Calu3 (cell line): ENCODE measurements at places on chromosomes 7 and 10.

DNA sequence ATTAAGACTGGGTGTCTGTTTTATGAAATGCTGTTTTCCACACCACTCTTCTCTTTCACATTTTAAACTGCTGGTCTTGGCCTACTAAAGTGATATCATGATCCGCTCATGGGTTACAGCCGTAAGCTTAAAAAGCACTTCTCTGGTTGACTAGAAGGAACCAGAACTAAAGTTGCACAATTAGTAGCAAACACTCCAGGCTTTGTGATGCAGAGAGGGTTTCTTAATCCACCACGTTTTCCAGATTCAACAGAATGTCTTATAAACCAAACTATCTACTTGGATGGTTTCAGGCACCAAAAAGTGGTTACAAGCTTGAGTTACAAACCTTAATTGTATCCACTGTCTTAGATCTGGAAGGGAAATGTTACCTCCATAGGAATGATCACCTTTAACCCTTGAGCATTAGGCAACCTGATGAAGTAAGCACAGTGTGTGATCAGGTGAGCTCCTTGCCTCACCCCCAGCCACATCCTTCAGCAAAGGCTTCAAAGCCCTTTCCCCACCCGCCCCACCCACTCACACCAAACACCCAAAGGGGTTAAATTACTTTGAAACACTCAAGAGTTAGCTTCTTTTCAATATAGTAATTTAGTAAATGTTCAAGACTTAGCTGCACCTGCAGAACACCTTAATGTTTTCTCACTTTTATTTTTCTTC, 3.5 kb downstream of the ELMO1 start:
- no peak for DNase-seq

GRCh38 chr10:104288355-104288754, 19.4 kb downstream of the GSTO2 start:
- DNase-seq: no peak

DNA sequence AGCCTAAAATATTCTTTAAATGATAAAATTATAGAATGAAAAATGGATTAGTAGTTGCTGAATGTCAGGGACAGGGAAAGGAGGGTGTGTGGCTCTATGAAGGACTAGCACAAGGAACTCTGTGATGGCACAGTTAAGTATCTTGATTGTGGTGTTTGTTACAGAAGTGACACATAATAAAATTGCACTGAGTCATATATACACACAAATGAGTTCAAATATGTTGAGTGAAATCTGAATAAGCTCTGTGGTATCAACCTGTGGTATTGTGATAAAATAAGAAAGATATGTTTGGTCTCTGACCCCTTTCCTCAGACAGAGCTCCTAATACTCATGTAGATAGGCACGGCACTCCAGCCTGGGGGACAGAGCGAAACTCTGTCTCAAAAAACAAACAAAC, 181.5 kb upstream of the TRIM24 start:
- no peak for DNase-seq

GRCh38 chr10:58901092-58901646, 275.3 kb upstream of the PHYHIPL start:
- DNase-seq: no peak

GRCh38 chr7:780081-780480, 52.2 kb upstream of the SUN1 start:
- DNase-seq: no peak

DNA sequence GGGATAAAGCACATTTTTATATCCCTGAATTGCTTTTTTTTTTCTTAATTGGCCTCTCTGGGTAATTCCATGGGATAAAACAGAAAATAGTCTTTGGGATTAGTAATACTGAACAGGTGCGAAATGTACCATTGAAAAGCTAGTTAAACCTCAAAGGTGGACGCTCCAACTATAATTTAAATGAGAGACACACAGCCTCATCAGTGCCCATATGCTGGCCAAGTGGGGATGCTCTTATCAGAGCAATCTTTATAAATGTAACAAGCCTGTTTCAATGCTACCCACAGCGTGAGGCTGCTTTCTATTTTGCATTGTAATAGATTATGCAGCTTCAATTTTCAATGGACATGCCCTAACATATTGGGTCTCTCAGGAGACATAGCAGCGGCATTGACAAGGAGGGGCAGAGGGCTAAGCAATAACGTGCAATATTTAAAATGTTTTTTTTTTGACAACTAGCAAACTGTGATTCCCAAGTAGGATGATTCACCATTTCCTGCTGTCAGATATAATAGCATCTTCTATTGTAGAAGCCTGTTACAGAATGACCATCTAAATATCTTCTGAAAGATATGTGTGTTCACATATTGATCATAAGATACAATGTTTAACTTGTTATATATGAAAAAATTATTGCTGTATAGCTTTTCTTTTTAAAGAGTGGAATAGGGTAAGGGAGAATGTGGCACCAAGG, 91.3 kb upstream of the BET1 start:
- DNase-seq: no peak

- no peak for DNase-seq
Measured at GRCh38 chr7:94170836-94171235, 166.7 kb upstream of the BET1 start.

GRCh38 chr10:131277278-131277677, 34.2 kb downstream of the TCERG1L start:
- no peak for DNase-seq

DNA sequence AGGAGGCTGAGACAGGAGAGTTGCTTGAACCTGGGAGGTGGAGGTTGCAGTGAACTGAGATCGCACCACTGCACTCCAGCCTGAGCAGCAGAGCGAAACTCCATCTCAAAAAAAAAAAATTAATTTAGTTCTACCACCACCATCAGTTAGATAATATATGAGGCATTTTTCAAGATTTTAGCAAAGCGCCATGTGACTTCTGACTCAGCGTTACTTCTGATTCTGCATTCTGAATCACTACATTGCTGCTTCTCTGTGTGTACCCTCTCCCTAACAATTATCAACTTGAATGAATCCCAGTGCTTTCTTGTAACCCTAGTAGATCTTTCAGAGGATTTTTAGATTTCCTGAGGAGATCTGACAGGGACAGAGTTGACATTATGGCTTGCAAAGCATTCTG, 176.8 kb upstream of the SORCS1 start:
- DNase-seq: no peak

DNA sequence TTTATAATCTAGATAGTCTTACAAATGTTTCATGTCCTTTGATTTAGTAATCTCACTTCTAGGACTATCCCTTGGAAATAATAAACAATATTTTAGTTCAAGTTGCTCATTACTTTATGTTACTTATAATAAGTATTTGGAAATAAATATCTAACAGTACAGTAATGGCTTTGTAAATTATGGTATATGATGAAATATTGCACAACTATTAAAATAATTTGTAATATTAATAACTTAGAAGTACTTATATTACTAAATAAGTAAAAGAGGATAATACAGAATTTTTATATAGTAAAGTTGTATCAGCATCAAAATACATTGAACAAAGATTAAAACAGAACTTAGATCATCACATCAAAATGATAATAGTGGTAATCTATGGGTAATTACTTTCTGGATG, 41.1 kb downstream of the SP4 start:
- DNase-seq: no peak

DNA sequence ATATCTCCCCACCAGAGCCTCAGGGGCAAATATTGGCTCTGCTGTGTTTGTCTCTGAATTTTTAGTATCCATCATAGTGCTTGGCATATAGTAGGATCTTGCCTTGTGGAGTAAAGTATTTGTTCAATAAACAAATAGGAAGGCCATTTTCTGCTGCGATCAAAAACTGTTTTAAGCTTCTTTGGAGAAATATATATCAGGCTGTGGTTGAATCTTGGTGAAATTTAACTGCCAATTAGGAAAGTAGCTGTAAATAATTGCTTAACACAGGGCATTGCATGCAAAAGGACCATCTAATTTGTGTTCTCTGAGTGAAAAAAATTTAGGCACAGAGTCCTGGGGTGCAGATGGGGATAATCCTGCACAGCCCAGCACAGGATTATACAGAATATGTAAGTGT, 15.1 kb downstream of the VCL start:
- no peak for DNase-seq

GRCh38 chr10:101308051-101308450, 45.9 kb upstream of the BTRC start:
- DNase-seq: no peak

DNA sequence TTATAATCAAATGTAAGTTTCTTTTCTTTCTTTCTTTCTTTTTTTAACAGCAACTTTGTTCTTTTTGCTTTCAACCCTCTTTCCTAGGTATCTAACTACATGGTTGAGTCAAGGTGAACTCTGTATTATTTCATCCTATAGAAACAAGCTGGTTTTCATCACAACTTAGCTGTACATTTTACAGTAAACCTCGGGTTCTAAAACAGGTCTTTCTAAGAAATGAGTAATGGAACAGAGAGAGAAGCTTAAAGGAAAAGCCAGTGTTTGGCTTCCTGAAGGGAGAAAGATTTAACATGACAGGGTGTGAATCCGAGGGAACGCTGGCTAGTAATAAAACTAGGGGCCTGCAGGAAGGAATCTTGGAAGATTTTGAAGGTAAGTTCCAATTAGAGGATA, 143.4 kb upstream of the ITGB1 start:
- DNase-seq: no peak

DNA sequence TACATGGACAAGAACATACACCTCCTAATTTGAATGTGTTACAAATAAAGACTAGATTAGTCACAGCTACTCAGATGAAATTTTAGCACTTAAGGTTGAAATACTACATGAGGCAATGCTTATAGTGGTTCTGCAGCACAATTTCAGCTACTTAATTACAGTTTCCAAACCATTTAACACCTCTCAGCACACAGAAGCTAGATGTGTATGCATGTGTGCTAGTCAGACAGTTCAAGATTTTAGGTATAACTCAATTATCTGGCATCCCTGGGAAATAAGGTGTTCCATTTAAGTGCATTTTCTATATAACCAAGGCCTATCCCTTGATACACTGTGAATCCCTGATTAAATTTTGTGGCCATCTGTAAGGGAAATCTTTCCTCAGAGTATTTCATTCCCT, 141.8 kb downstream of the CHCHD3 start:
- no peak for DNase-seq

DNA sequence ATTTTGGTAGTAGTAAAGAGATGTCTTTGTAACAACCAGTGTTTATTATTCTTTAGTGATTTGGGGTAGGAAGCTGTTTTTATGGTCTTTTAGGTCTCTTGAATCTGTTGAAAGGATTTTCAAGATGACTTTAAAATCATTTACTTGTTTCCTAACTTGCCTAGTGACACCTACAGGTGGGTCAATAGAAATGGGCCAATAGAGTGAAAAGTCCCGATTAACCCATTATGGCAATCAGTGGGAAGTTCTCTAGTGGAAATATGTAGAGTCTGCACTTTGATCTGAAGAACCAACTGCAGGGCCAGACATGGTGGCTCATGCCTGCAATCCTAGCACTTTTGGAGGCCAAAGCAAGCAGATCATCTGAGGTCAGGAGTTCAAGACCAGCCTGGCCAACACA, 374.7 kb upstream of the BMPER start:
- no peak for DNase-seq

DNA sequence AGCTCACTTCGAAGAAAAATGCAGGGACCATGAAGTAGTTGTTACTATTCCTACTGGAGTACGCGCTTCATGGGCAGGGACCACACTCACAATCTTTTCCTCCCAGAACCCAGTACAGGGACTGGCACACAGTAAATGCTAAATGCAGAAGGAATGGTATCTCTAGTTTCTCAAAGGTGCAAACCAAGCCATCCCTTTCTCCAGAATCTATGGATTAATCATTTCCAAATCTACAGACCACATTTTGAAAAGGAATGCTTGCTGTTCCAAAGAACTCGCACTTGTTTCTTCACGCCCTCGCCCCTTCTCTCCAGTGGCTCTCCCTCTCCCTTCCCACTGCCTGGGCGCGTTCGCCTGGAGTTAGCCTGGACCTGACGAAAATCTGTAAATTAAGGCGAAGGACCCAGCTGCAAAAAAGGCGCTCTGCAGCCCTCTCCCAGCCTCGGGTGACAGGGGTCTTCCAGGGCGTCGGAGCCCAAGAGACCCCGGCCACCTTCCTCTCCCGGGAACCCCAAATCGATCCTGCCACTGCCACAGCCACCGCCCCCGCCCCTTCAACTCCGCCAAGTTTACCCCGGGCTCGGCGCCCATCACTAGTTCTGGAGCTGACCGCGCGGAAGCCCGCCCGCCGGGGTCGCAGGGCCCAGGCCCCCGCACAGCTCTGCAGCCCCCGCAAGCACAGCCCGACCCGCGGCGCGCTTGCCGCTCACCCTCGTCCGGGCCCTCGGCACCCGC, 527 bp downstream of the PDIA4 start:
- no peak for DNase-seq

DNA sequence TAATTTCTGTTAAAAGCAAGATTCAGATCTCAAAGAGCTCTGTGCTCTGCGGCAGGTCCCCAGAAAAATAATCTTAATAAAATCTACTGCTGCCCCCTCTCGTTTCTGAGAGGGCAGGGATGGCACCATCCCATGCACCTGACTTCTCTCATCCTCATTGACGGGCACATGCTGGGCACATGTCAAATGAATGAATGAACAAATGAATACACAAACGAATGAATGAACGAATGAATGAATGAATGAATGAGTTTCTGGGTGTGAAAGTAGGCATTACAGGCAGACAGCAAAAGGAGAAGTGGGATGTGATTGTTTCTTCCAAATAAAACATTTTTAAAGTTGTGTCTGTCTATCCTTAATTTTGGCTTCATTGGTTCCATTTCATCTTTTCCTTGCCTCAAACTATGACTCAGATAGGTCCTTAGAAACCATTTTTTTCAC, 398.1 kb upstream of the PRKCQ start:
- no peak for DNase-seq

DNA sequence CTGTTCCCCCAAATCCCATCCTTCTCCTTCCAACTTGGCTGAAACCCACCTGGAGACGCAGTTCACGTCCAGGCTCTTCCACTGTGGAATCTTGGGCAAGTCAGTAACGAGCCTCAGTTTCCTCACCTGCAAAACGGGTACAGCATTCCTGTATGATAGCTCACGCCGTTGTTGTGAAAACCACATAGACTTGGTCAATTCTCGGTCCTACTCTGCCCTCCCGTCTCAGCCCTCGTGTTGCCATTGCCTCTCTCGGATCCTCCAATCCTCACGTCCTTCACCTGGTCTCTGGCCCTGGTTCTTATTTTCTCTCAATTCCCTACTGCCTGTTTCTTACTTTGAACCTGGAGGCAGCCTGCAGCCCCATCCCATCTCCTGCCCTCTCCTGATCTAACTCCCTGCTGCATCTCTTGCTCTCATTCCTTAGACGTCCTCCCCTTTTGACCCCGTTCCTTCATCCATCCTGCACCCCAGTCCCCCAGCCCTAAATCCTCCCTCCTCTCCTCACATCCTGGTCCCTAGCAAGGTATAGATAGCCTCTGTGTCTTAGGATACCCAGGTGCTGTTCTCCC, 2.0 kb upstream of the MUC12 start:
- no peak for DNase-seq

DNA sequence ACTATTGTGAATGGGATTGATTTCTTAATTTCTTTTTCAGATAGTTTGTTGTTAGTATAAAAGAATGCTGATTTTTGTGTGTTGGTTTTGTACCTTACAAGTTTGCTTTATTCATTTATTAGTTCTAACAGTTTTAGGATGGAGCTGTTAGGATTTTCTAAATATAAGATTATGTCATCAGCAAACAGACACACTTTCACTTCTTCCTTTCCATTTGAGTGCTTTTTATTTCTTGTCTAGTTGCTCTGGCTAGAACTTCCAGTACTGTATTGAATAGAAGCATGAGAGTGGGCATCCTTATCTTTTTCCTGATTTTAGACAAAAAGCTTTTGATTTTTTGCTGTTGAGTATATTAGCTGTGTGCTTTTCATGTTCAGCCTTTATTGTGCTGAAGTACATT, 81.5 kb downstream of the DNAH11 start:
- no peak for DNase-seq
